Activated CD4-positive, alpha-beta T cell treated with anti-CD3 and anti-CD28 coated beads for 36 hours (primary cell): ENCODE measurements at places on chromosomes 7 and 10. TPM values are rescaled to one million over a fixed set of nuclear protein-coding genes. Genes with fewer than 3 reads are reported as not detected.

- DNase-seq, result no peak
Measured at GRCh38 chr7:147586526-147586925, 1004.0 kb upstream of the C7orf33 start.

- DNase-seq, result peak; percentile 82
Measured at GRCh38 chr10:30534465-30535144, 94.9 kb downstream of the LYZL2 start.

GRCh38 chr7:92717623-92717992, 118.8 kb downstream of the CDK6 start:
- no peak for DNase-seq

DNA sequence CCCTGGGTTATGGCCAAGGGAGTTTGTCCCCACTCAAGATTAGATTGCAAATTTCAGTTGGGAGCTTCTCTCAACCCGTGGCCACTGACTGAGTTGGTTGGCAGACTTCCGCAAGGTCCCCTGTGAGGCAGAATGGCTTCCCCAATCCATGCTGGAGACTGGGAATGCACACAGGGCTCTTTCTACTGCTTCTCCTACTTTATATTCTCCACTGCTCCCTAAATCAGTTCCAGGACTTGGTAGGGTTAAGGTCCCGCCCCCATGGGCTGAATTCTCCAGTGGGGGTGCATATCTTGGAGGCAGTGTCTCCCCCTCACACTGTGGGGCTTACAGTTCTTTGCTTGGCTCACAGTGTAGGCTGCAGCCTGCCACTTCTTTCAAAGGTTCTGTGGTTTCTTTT, 404.2 kb downstream of the PTPRN2 start:
- no peak for DNase-seq

- DNase-seq, result no peak
Measured at GRCh38 chr10:5869156-5869555, 20.5 kb downstream of the ANKRD16 start.

DNA sequence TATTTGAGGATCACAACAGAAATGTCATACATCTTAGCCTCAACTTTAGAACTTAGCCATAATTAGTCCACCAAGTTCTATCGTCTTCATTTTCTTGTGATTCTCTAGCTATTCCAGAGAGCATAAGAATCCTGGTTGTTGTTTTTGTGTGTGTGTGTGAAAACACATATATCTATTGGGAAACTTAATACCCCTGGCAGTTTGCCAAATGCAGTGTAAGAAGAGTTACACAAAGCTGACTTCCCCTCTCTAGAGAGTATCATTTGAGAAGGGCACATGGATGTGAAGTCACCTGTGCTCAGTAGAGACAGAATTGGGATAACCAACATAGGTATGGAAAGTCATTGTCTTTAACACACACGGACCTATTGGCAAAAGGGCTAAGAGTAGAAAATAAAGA, 19.3 kb downstream of the FOXI2 start:
- no peak for DNase-seq

- no peak for DNase-seq
Measured at GRCh38 chr10:89404104-89405047, 10.0 kb upstream of the IFIT5 start.

SPDYE6 gene
- not detected for total RNA-seq

TLX1 gene
- not detected for total RNA-seq

CCDC3 gene
- total RNA-seq, result 0.14 TPM

ARL4A gene
- total RNA-seq, result 7.5 TPM

LIPJ gene
- not detected for total RNA-seq
